ENCODE measurements at places on chromosomes 2 and 18.

GRCh38 chr2:105291981-105292380, 37.6 kb downstream of the TGFBRAP1 start:
- no peak for DNase-seq

DNA sequence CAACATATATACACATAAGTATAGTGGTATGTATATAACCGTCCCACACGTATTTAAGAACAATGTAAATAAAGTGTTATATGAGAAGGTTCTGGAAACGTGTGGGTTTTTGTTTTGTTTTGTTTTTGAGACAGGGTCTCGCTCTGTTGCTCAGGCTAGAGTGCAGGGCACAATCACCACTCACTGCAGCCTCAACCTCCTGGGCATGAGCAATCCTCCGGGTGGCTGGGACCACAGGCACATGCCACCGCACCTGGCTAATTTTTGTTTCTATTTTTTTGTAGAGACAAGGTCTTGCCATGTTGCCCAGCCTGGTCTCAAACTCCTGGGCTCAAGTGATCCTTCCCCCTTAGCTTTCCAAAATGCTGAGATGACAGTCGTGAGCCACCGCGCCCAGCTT, 6.2 kb downstream of the ADAM17 start:
- DNase-seq: no peak

DNA sequence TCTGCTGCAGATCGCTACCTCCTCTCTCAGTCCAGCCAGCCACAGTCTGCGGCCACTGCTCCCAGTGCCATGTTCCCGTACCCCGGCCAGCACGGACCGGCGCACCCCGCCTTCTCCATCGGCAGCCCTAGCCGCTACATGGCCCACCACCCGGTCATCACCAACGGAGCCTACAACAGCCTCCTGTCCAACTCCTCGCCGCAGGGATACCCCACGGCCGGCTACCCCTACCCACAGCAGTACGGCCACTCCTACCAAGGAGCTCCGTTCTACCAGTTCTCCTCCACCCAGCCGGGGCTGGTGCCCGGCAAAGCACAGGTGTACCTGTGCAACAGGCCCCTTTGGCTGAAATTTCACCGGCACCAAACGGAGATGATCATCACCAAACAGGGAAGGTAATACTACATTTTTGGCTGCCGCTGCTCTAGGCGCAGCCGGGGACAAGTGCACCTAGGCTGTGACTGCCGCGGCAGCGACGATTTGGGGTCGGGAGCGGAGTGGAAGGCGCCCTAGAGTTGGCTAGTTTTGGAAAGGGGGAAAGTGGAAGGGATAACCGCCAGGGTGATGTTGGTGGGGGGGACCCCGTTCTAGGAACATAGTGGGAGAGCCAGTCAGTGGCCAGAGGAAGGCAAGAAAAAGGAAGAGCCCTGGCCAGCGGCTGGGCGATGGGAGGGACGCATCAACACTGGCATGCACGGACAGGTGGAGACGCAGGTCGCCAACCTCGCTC, 776 bp downstream of the TBR1 start:
- no peak for DNase-seq

GRCh38 chr2:161676902-161677496, 52.8 kb downstream of the SLC4A10 start:
- no peak for DNase-seq

Data from suppressor macrophage (primary cell).